ENCODE measurements at places on chromosomes 1 and 21.

GRCh38 chr21:20647607-20648006, 350.6 kb upstream of the NCAM2 start:
- DNase-seq, result no peak

DNA sequence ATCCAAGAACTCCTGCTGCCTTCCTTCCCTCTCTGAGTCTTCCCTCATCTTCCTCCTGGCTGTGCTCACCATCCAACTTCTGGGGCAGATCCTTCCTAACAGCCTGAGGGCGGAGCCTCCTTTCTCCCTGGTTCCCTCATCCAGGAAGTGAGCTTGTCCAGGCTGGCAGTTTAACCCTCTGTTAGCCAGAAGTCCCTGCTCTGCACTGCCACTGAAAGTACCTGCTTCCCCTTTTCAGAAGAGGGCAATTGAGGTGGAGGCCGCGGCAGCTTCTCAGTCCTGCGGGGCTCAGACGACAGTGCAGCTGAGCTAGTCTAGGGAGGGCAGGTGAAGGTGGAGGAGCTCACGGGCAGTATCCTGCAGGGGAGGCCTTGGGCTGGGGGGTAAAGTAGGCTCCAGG, 149.1 kb downstream of the FCRL5 start:
- DNase-seq, result no peak

GRCh38 chr1:90502696-90503095, 214.4 kb downstream of the BARHL2 start:
- no peak for DNase-seq

- DNase-seq, result no peak
Observed at GRCh38 chr21:28884481-28884880, 108.2 kb downstream of the LTN1 start.

DNA sequence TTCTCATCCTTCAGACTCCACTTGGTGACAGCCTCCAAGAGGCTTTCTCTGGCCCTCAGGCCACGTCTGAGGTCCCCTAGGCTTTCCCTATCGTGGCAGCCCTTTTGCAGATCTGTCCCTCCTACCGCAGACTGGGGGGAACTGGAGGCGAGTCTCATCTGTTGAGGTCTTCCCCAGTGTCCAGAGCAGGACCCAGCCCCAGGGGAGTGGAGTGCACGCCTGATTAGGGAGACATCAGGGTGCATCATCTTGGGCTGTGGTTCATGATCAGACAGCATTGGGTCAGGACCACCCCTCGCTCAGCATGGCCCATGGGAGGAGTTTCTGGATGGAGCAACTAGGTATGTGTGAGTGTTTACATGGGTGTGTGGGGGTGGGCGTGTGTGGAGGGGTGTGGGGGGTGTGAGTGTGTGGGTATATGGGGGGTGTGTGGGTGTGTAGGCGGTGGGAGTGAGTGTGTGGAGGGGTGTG, 8.5 kb upstream of the MATN1 start:
- DNase-seq, result no peak

GRCh38 chr21:43600642-43601402, 58.5 kb downstream of the HSF2BP start:
- peak; percentile 84 for DNase-seq

GRCh38 chr1:214202992-214203391, 78.0 kb upstream of the SMYD2 start:
- DNase-seq, result no peak

DNA sequence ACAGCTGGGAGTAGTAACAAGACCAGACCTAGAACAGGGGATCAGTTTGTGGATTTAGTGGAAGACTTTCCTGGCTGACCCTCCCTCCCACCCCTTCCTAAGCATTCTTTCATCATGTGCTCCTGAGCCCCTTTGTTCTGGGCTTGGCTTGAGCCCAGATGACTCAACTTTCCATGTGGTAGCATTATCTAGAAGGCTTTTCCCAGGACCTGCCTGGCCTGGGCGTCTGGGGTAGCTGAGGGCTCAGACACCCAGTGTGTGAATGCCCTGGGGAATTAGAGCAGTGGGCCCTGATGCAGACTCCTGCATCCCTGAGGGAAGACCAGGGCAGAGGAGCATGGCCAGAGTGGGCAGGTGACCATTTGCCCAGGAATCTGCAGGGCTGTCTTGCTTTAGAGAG, 44.1 kb upstream of the TSPAN2 start:
- DNase-seq, result no peak

DNA sequence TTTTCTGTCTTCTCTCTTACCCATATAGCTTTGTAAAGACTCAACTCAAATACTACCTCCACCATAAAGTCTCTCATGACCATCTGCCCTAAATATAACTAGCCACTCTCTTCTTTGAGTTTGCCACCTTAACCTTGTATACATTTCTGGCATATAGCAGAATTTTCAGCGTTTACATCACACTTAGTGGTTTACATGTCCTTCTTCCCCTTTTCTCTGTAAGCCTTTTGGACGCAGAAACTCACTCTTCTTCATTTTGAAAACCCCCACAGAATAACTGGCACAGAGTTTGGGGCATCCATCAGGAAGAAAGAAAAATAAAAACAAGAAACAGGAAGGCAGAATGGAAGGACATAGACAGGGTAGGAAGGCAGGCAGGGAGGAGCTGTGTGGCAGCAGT, 131.8 kb upstream of the DUSP10 start:
- DNase-seq, result no peak

GRCh38 chr1:167003711-167004110, 14.6 kb downstream of the MAEL start:
- DNase-seq, result no peak

DNA sequence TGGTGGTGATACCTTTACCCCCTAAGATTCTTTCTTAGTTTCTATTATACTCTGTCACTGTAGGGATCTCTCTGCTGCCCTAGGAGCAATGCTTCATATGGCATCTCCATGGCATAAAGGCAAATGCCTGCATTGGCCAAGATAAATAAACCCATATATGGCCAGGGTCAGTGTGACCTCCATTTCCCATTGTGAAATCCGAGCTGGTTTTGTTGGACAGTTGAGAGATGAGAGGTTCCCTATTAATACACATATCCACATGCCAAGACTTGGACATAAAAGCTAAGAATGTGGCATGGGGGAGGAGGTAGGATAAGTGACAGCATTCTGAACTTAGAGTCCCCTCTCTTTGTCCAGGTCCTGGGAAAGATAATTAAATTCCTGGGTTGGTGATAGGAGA, 1.4 kb downstream of the TPM3 start:
- DNase-seq, result no peak

DNA sequence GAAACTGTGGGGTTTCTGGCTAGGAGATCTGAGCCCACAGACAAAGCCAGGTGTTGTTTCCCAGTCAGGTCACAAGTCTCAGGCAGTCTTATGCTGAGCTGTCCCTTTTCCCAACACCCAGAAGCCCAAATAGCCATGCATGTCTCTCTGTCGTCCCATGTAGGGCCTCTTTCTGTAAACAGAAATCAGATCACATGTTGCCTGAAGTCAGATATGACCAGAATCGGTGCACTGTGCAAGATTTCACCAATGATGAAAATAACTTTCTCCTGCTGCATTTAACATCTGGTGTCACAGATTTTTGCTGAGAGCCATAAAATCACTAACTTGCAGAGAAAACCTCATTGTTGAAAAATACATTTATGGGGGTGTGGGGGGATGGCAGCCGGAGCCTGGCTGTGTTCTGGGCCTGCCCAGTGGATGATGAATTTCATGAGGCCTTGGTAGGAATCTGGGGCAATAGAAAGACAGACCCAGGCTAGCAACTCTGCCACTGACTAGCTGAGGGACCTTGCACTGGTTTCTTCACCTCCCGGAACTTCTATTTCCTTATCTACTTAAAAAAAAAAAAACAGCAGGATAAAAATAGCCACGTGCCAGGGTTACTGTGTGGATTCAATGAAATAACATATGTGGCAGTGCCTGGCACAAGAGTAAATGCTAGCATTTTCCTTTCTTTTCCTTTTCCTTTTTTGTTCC, 158.8 kb upstream of the NFIA start:
- no peak for DNase-seq

GRCh38 chr21:27196651-27197050, 229.8 kb upstream of the ADAMTS5 start:
- DNase-seq, result no peak

GRCh38 chr1:117795190-117795589, 134.2 kb downstream of the GDAP2 start:
- peak; percentile 73 for DNase-seq

- DNase-seq, result no peak
Observed at GRCh38 chr1:198686069-198686728, 47.4 kb downstream of the PTPRC start.

- no peak for DNase-seq
Observed at GRCh38 chr1:233333086-233333485, 5.6 kb downstream of the MAP3K21 start.

GRCh38 chr1:11314959-11315358, 42.0 kb downstream of the UBIAD1 start:
- DNase-seq, result no peak

GRCh38 chr1:232327269-232327668, 302.7 kb downstream of the SIPA1L2 start:
- DNase-seq, result no peak

GRCh38 chr1:62912028-62912638, 128.2 kb downstream of the ATG4C start:
- peak; percentile 2 for DNase-seq

- DNase-seq, result no peak
Observed at GRCh38 chr1:223308136-223308535, 55.8 kb downstream of the SUSD4 start.

- DNase-seq, result no peak
Observed at GRCh38 chr1:242839101-242839500, 314.6 kb upstream of the PLD5 start.

- DNase-seq, result no peak
Observed at GRCh38 chr1:91596474-91596873, 95.8 kb downstream of the CDC7 start.

DNA sequence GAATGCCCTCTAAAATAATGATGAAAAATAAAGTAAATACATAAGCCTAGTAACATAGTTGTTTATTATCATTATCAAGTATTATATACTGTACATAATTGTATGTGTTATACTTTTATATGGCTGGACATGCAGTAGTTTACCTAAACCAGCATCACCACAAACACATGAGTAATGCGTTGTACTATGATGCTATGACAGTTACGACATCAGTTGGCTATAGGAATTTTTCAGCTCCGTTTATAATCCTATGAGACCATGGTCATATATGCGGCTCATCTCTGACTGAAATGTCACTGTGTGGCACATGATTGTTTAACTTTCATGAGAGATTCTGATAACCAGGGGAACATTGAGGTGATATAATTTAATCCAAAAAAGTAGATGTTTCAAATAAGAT, 352.1 kb downstream of the ST6GALNAC3 start:
- DNase-seq, result no peak

GRCh38 chr1:59352065-59352464, 55.2 kb downstream of the FGGY start:
- no peak for DNase-seq

- DNase-seq, result no peak
Observed at GRCh38 chr1:154609398-154610380, 1.7 kb upstream of the ADAR start.

- DNase-seq, result no peak
Observed at GRCh38 chr21:40255518-40256444, 388.5 kb downstream of the PCP4 start.

GRCh38 chr1:7375781-7376660, 395.1 kb upstream of the VAMP3 start:
- no peak for DNase-seq

DNA sequence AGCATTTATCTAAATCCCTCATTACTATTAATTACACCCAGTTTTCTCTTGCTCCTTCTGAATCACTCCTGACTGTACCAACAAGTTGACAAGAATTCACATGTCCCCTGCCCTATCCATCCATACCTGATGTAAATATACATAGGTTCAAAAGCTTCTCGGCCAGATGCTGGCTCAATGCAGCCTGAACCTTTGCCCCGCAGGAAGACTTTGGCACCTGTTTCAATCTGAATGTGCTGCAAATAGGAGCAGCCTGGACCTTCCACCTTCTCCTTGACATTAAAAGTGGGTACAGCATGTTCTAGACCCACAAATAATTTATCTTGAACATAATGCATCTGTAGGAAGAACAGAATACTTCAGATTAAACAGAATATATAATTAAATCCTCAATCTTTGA, 8.7 kb downstream of the KHDC4 start:
- DNase-seq, result no peak

- DNase-seq, result no peak
Observed at GRCh38 chr1:158952416-158952815, 21.1 kb downstream of the PYHIN1 start.

DNA sequence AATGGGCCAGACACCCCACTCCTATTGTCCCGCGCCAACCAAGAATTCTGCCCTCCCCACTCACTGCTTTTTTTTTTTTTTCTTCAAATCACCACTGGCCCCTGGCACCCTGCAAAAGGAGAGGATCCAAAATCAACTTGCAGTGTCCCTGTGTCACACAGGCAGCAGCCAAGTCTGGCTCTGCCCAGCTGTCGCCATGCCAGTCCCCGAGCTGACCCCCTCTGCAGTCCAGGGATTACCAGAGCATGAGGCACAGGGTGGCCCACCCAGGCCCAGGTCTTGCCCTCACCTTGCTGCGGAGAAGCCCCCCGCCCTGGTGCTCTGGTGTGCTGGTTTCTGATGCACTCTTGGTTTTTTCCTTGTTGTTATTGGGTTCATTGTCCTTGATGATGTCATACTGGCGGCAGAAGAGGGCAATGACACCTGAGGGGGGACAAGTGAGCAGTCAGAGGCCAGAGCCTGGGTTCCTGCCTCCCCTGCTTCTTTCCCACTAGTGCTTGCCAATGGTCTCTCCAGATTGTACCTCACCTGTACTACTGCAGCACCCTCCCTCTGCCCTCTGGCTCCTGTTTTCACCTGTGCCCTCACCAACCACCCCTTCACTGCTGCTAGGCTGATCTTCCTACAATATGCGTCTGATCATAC, 6.2 kb downstream of the FNDC5 start:
- DNase-seq, result no peak

- DNase-seq, result no peak
Observed at GRCh38 chr1:95221306-95221705, 12.7 kb upstream of the RWDD3 start.

DNA sequence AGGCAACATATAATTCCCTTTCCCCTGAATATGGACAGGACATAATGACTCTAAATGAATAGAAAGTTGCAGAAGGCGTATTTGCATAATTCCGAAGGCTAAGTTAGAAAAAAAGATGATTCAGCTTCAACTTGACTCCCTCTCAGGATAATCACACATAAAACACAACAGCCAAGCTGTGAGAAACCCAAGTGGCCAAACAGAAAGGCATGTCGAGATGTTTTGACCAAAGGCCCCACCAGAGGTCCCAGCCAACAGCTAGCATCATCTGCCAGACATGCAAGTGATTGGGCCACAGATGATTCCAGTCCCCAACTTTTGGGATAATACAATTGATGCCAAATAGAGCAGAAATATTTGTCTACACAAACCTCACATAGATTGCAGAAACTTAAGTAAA, 444.9 kb downstream of the LTN1 start:
- no peak for DNase-seq

DNA sequence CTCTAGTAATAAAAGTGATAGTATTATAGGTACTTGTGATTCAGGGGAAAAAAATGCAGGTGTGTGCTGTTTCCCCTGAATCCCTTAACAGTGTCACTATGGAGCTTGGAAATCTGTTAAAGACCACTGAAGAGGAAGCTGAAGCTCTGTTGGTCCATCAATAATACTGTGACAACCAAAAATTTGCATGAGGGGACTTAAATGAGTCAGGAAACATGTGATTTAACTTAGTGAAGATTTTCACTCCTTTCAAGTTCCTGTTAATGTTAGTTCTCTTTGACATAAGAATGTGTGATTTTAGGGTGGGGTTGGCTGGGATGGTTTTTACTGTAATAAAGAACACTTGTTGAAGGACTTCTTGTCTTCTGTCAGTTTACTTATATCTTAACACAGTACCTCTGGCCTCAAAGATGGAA, 32.0 kb downstream of the VANGL2 start:
- DNase-seq, result no peak

- no peak for DNase-seq
Observed at GRCh38 chr1:95042286-95042685, 30.5 kb downstream of the ALG14 start.
